ENCODE measurements at places on chromosomes 6 and 20.
A peak's percentile ranks its signal among the peaks of the same experiment; 100 is the strongest.

DNA sequence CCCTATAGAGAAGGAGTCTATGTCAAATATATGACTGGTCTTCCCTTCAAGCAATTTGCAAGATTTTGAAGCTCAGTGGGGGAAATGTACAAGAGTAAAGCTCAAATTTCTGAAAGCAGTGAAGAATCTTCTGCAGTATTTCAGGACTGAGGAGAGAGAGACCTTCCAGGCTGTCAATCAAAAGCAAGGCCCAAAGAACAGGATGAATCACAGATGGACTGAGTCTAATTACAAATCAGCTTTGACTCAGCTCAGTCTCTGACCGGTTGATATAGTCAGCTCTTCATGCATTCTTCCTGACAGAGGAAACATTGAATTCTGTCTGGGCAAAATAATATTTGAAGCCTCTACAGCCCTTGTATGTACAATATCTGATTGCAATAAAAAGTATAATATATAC is 7.7 kb upstream of the HTR1B start:
- no peak for DNase-seq

- DNase-seq: no peak
Measured at GRCh38 chr20:20051767-20052073, 546 bp downstream of the CRNKL1 start.

DNA sequence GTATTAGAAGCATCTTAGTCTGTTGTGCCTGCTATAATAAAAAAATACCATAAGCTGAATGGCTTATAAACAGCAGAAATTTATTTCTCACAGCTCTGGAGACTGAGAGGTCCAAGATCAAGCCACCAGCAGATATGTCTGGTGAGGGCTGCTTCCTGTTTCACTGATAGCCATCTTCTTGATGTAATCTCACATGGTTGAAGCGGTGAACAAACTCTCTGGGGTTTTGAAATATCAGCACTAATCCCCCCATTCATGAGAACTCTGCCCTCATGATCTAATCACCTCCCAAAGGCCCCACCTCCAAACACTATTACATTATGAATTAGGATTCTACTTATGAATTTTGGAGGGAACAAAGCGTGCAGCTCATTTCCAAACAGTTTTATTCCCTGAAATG is 11.6 kb upstream of the CLVS2 start:
- no peak for DNase-seq

DNA sequence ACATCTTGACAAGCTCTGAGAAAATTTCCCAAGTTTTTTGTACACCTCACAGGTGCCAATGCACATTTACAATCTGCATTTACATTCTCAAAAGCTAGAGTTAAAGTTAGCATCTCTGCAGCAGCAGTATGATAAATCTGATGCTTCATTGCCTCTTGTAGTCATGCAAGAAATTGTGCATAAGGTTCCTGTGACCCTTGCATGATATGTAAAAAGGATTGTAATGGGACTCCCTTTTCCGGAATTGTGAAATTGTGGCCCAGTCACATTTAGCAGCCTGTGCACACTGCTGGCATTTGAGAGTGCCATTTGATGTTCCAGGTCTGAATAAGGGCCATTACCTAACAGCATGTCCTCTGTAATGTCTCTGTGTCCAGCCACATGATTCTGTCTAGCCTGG is 24.1 kb downstream of the HLA-DRB1 start:
- DNase-seq: no peak

GRCh38 chr6:28683945-28684538 is 158.4 kb downstream of the GPX5 start:
- peak; percentile 32 for DNase-seq

DNA sequence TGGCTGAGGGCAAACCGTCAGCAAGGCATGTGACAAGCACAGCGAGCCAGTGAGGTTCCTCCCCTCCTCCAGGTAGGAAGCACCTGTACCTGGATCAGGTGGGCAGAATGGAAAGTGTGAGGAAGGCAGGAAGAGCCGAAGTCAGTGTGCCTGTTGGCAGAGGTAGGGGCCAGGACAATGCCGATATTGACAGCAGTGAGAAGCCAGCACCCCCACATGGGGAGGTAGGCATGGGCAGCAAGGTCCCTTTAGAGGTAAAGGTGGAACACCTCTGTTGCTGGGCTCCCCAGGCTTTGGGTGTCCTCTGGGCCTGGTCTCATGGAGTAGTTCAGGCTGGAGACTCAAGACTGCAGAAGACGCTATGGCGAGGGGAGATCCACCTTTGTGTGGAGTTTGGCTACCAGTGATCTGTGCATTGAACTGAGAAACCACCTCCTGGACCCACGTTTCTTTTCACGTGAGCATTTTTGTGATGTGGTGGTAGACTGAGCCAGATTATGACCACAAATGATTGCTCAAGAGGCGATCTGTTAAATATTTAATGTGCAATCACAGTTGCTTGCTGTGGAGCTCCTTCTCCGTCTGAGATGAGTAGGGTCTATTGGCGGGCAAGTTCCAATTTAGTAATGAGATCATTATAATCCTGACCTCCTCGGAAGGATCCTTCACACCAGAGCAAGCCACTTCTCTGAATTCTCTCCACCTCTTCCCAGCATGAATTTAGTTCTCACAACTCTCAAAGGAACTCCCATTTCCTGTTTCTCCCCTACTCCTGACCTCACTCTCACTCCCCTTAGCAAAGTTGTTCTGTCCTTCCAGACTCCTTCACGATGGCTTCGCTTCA is 174.8 kb downstream of the CDH26 start:
- DNase-seq: no peak

DNA sequence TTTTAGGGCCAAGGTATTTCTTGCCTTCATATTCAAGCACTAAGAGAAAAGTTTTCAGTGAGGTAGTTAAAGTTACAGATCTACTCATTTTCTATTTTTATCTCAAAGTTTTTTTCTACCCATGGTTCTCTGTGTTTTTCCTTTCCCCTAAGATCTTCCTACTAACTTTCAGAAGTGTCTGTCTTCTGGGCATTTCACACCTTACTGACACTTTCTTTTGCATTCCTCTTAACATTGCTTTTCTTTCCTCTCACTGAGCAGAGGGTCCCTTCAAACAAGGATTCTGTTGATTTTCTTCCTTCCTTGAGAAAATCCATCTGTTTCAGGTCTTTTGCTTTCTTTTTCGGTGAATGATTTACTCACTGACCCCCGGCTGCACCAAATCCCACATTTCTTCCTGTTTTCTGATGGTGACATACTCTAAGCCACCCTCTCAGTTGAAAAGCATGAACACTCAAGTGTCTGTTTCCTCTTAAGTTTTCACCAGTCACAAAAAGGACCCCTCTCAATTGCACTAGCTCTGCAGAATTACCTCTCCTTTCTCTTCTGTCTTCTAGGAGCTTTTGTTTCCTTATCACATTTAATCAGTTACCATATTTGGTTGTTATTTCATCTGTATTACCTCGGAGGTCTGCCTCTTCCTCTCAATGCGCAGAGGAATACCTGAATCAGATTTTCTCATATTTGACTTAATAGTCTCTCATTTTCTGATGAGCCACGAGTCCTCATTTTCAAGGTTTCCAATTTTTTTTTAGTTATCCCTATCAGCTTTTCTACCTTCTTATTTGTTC is 73.5 kb upstream of the RNF217 start:
- DNase-seq: no peak

DNA sequence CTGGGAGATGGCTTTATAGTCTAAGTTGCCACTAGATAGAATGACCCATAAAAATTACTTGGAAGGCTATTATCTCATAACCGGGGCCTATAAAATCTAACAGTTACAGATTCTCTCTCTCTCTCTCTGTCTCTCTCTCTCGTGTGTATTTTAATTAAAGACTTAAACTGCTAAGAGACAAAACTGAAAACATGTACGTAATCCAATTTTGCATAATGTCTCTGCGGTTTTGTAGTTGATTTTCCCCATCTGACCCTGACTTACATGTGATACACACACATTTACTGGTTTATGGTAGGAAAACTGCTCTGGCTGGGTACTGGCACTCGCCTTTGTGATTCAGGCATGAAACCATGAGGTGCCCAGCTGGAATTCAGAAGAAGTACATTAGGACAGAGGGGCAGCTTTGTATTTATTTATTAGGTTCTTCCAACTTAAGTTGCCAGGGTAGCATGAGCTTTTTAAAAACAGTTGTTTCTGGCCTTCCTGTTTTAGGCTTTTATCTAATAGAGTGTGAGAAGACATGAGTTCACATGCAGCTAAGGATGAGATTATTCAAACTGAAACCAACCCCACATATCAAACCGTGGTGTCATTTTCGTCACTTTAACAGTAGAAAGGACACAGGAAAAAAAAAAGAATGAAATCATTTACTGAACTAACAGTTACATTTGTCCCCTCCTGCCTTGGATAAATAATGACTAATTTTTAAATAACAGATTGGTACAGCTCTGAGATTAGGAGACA is 182.5 kb downstream of the GMPR start:
- peak; percentile 51 for DNase-seq

GRCh38 chr6:39009476-39009875 is 39.1 kb upstream of the GLP1R start:
- DNase-seq: no peak

DNA sequence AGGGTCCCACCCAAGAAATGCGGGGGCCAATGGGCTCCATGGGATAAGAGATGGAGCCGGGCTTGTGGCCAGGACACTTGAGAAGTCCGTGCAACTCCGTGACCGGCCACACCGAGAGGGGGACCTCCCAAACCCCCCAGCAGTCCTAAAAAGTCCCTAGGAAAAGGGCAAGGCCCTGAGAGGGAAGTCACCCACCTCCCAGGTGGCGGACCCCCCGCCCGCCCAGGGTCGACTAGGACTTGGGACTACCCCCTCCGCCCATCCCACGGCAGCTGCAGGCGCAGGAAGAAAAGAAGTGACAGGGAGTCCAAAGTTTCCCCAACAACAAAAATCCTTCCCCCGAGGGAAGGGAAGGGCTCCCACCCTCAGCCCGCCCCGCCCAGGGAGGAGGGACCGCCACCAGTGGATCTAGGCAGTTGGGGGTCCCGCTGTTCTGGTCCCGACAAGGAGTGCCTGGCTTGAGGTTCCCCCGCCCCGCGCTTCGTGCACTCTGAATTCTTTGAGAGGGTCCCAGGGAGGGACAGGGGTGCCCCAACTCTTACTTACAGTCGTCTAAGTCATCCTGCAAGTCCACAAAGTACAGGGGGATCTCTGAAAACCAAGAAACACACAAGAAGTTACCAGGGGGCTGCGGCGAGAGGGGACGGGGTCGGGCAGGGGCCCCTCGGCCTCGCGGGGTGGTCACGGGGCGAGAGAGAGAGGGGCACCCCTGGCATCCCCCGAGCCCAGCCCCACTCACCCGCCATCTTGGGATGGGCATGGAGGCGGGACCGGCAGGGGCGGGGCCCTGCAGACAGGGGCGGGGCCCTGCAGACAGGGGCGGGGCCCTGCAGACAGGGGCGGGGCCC is 611 bp upstream of the RAB22A start:
- peak; percentile 31 for DNase-seq

- DNase-seq: no peak
Measured at GRCh38 chr6:137352859-137353258, 133.7 kb upstream of the IFNGR1 start.

GRCh38 chr20:36861625-36861874 is 14.4 kb upstream of the TLDC2 start:
- DNase-seq: no peak

- DNase-seq: no peak
Measured at GRCh38 chr20:22473293-22473692, 111.1 kb downstream of the FOXA2 start.

GRCh38 chr20:19554666-19555065 is 203.4 kb upstream of the RIN2 start:
- DNase-seq: no peak

DNA sequence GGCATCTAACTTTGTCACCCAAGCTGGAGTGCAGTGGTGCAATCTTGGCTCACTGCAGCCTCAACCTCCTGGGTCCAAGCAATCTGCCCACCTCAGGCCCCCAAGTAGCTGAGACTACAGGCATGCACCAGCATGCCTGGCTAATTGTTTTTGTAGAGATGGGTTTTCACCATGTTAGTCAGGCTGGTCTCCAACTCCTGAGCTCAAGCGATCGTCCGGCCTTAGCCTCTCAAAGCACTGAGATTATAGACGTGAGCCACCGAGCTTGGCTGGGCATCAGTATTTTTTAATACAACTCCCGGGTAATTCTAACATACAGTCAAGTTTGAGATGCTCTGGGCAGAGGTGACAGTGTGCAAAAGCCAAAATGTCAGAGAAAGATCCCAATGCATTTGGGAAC is 73.5 kb downstream of the NFATC2 start:
- no peak for DNase-seq

DNA sequence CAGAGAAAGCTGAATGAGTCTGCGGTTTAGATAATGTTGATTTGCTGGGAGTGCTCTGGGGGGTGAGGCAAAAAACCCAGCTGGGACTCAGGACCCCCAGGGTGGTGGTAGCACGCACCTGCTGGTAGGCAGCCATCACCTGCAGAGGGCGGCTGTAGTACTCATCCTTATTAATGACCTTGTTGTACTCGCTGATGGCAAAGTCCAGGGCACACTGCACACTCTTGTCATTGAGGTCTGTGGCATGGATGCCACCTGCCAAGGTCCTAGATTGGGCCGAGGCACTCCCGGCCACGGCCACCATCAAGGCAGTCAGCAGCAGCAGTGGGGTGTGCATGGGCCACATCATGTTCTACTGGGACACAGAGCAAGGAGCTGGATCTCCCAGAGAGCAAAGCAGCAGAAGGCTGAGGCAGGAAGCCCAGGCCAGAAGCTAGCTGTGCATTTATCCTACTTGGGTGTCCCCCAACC is at the start of gene CST5:
CST5 (minus strand) TSS at position 421 of the 471 bp plus-strand sequence; CDS start at position 349, 72 bp downstream.
- DNase-seq: no peak

GRCh38 chr20:667351-668034 is 8.1 kb downstream of the SCRT2 start:
- no peak for DNase-seq

DNA sequence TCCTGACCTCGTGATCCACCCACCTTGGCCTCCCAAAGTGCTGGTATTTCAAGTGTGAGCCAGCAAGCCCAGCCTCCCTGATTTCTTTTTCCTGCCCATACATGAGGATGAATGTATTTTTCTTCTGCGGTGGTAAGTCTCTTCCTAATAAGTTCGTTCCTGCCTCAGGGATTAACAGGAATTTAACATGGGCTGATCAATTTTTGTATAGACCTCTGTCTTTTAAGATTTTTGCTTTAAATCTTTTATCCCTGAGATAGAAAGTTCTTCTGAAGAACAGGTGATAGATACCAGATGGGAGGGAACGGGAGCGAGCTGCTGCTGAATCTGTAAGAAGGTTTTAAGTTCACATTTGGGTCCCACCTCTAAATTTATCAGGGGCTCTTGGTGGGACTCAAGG is 7.0 kb upstream of the ZNFX1 start:
- no peak for DNase-seq

- no peak for DNase-seq
Measured at GRCh38 chr20:50642288-50642803, 49.0 kb downstream of the RIPOR3 start.

DNA sequence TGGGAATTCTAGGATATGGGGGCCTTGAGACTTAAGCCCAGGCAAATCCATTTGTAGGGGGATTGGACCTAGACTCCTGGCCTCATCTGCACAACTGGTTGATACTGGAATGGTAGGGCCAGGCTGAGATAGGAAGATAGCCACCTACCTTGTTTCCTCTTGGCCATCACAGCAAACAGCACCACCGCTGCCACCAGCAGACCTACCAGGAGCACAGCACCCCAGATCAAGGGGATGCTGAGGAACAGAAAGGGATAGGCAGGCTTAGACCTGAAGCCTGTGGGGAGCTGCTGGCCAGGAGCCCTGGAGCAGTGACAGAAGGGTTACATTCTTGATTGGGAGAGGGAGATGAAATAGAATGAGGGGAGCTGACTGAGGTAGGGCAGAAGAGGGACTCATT is 3.5 kb downstream of the TREML1 start:
- no peak for DNase-seq

- peak; percentile 57 for DNase-seq
Measured at GRCh38 chr6:45759472-45759810, 256.2 kb downstream of the CLIC5 start.
